ENCODE measurements at places on chromosomes 13 and 19. TPM values are rescaled to one million over a fixed set of nuclear protein-coding genes. Genes with fewer than 3 reads are reported as not detected.

- no peak for DNase-seq
Measured at GRCh38 chr13:43110036-43110435, 86.7 kb downstream of the DNAJC15 start.

- DNase-seq: no peak
Measured at GRCh38 chr13:82597747-82598146, 1284.5 kb downstream of the SLITRK1 start.

DNA sequence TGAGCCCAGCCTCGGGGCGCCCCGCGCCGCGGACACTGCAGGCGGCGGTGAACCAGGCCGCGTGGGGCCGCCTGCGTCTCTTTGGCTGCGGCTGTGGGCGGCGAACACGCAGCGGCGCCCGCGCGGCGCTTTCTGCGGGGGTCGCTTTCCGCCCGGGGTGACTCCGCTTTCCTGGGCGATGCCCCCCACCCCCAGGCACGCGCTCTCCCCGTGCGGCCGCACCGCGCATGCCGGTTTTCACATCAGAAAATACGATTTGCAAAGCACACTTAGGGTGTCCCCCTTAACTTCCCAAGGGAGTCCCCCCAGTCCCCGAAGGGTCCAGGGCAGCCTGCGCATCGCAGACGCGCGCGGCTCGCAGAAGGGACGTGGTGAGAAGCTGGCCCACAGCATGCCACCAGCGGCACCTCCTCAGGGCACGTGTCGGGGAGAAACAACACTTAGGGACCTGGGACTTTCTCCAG, 5.3 kb downstream of the F7 start:
- no peak for DNase-seq

The SHC2 gene
- total RNA-seq: 0.11 TPM

The PRR12 gene
- total RNA-seq: 2.5 TPM

- no peak for DNase-seq
Measured at GRCh38 chr13:35722458-35723052, 246.1 kb upstream of the MAB21L1 start.

GRCh38 chr19:16213076-16213475, 15.4 kb downstream of the AP1M1 start:
- no peak for DNase-seq

DNA sequence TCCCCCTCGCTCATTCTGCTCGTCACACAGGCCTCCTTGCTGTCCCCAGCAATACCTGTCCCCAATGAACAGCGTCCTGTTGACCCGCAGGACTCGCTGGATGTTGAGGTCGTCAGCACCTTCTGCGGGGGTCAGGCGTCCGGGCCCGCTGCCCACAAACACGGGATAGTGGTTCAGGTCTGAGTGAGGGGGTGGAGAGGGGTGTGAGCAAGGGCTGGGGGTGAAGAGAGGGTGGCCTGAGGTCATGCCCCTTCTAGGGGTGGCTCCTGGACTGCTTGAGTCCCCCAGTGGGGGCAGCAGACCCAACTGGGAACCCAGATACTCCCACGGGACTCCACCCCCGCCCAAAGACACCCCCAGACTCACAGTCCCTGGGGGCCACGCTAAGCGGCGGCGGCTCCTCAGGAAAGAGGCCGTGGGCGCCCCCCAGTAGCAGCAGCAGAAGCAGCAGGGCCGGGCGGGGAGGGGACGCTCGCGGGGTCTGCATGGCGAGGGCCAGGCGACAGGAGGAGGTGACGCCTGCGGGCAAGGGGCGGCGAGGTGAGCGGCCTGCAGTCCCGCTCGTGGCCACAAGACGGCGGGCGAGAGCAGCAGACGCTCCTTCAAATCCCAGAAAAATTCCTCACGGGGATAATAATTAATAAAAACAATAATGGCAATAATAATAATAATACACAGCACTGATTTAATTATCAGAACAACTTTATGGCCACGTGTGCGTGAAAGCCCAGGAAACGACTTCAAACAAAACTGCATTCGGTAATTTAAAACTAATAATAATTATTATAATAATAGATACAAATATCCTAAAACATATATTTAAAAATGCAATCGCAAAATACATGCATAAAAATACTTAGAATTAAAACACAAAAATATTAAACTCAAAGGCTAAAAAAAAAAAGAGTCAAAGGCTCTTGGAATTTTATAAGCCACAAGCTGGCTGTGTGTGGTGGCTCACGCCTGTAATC, 1.2 kb downstream of the SEMA6B start:
- DNase-seq: peak; percentile 53

- DNase-seq: no peak
Measured at GRCh38 chr19:10776900-10777650, 58.9 kb downstream of the TMED1 start.

DNA sequence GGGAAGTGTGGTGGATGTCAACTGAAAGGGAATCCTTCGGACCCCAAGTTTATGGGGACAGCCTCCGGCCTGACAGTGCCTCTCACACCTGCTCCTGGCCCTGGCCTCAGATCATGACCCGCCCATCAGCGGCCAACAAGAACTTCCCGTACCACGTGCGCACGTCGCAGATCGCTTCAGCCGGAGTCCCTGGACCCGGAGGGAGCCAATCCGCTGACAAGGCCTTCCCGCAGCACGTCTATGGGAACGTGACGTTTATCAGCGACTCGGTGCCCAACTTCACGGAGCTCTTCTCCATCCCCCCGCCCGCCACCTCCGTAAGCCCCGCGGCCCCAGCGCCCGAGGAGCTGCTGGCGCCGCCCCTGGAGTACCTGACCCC, 2.0 kb upstream of the MEGF8 start:
- no peak for DNase-seq

The ZNF497 gene
- total RNA-seq: 1.5 TPM

GRCh38 chr19:41958367-41959055, 610 bp downstream of the RABAC1 start:
- peak; percentile 86 for DNase-seq

DNA sequence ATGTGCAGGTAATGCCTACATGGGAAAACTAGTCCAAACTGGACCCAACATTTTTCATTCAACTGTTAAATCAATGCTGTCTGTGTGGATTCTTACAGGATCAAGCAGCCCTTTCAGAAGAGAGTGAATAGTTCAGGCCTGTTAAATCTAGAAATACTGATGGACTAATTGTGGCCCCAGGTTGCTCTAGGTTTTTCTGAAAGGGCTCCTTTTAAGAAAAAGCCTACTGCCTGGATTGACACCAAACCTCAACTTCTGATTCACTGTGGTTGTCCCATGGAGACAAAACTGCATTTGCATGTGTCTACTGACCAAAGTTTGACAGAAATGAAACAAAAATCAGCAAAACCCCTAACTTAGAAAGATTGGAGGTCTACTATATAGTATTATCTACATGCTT, 437.0 kb downstream of the KLF12 start:
- DNase-seq: no peak

- no peak for DNase-seq
Measured at GRCh38 chr13:95228130-95228529, 73.1 kb downstream of the ABCC4 start.

GRCh38 chr13:75869981-75870380, 233.9 kb downstream of the LMO7 start:
- DNase-seq: no peak

DNA sequence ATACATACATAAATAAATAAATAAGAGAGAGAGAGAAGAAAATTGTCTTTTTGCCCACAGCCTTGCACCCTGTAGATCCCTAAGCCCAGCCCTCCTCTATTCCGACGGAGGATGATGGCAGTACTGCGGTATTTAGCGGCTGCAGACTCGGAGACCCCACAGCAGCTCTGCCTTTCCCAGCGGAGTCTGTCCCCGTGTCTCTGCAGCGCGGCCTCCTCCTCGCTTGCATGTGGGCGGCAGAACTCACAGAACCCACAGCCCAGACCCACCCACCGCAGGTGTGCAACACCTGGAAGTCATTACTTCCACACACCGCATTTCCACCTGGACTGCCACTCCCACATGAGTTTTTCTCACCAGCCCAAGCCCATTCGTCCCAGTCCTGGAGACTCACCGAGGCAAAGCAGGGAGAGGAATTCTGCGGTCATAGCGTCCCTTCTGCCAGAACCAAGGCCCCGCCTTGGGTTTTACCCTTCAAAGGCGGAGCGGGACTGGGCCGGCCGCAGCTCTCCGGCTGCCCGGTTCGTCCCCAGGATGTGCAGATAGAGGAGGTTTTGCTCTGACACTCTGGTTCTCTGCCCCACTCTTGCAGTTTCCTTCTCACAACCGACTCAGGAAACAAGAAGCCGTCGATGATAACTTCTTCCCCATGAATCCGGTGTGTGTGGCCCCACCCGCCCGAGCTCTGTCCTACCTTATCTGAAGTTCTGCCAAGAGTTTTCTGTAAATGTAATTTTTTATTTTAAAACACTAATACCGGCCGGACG, at the start of gene VSTM1:
Gene VSTM1 (minus strand): TSS at position 548 of the 767 bp plus-strand sequence. CDS start 120 bp downstream, at position 428.
- no peak for DNase-seq

DNA sequence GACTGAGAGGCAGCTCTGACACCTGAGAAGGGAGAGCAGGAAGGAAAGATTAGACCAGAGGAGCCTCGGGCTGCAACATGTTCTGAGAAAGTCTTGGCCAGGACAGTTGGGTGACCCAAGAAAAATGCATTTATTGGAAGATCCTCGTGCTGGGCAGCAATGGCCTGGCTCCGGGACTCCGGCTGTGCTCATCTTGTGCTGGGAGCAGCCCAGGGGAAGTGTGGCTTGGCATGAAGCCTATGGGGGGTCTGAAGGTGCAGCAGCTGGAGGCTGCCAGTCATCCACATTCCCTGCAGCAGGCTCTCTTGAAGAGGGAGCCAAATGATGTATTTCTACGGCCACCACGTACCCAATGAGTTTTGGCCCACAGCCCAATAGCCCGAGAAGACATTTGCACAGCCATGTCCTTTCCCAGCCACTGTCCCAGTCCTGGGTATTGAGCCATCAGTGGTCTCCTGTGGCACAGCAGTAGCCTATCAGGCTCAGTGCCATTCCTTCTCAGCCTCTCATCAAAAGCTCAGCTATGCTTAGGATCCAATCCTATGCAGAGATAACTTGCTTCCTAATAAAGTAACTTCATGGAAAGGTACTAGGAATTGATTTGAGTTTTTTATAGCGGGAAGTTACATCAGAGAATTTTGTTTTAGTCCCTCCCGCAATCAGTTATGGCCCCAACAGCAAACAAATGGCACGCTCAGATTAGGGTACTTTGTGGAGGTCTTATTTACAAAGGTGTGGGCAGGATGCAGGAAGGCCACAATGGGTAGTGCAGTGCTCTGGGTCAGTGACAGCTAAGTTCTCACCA, 76.0 kb upstream of the MEDAG start:
- peak; percentile 52 for DNase-seq

DNA sequence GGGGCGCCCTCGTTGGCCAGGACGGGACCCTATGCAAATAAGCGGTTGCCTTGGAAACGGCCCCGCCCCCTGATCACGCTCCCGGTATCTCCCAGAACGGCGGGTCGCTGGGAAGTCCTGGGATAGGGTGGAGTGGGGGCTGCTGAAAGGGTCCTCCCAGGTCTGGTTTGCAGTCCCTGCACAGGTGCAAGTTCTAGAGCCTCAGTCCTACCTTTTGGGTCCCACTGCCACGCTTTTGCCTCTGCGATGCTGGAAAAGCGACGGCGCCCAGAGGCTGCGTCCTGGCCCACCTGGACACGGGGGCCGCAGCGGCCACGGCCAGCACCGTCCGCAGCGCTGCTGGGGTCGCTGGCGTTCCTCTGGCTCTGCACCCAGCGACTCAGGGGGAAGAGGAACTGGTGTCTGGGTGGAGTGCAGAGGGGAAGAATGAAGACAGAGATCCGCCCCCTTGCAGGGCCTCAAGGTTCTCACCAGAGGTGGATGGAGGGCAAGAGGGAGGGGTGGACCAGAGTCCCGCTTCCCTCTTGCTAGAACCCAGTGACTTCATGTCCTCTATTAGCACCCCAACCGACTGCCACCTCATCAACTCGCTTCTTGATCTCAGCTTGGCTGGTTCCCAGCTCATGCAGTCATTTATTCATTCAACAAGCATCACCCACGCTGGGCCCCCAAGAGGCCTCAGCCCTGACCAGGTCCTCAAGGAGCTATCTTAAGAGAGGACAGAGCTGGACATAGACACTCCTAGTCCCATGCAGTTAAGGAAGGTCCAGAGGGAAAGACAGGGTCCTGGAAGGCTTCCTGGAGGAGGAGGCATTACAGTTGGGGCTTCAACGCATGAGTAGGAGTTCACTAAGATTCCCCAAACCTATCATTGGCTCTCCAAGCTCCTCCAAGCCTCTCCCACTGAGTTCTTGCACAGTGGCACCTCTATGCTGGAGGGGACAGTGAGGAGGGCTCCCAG, at the start of gene LRRC25:
Gene LRRC25 (minus strand): TSS at position 381 of the 961 bp plus-strand sequence. CDS start 659 bp downstream, outside the sequence.
- no peak for DNase-seq

- DNase-seq: no peak
Measured at GRCh38 chr13:35763782-35764123, 287.3 kb upstream of the MAB21L1 start.

DNA sequence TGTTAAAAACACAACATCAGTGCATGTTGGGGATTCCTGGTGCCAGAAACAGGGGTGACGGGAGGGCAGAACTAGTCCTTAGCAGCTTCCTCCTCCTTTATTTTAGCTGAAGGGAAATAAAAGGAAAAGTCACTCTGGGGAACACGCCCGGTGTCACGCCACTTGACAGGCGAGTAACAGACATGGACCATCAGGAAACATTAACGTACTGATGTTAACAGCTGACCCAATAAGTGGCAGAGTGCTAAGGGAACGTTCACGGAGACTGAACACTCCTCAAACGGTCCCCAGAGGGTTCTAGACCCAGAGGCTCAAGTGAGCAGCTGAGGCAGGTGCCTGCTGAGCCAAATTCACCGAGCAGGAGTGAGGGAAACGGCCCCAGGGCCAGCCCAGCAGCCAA, 13.9 kb upstream of the EIF3G start:
- DNase-seq: no peak

- no peak for DNase-seq
Measured at GRCh38 chr19:11019824-11020223, 59.0 kb downstream of the SMARCA4 start.

The RFPL4AL1 gene
- total RNA-seq: 54.4 TPM

GRCh38 chr13:113119822-113120189, 2.8 kb upstream of the F10 start:
- no peak for DNase-seq

GRCh38 chr13:76890021-76890420, 3.8 kb upstream of the KCTD12 start:
- no peak for DNase-seq

DNA sequence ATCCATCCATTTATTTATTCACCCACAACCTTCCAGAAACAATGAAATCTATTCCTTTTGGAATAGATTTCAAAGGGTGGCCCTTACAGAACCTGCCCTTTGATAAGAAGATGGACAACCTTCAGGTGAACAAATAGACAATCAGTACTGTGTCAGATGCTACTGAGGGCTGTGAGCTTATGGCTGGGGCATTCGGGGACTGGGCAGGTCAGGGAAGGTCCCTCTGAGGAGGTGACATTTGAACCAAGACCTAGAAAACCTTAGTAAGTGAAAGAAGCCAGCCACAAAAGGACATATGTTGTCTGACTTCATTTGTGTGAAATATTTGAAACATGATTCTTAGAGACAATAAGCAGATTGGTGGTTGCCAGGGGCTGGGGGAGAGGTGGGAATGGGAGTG, 15.7 kb downstream of the ACTL9 start:
- DNase-seq: no peak

GRCh38 chr19:24062190-24062589, 24.8 kb upstream of the ZNF254 start:
- no peak for DNase-seq

The FCER2 gene
- not detected for total RNA-seq
